NCI-H748 treated with DMSO at 0.1 percent for 48 hours (cell line): ENCODE measurements at places on chromosomes 16 and 17.

DNA sequence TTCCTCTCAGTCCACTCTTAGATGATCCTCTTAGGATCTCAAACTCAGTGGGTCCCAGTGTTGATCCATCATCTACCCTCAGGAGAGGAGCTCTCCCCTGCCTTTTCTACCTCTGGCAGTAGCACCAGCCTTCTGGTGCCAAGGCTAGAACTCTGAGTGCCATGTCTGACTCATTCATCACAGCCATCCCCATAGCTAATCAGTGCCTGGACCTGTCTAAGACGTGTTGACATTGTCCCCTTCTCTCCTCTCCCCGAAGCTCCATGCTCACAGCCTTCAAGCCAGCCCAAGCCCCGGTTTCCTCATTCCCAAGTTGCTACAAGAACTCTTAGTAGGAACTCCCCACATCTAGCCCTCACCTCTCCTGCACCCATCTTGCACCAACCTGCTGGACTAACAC lies 73.5 kb upstream of the GRIN2A start:
- no peak for DNase-seq

DNA sequence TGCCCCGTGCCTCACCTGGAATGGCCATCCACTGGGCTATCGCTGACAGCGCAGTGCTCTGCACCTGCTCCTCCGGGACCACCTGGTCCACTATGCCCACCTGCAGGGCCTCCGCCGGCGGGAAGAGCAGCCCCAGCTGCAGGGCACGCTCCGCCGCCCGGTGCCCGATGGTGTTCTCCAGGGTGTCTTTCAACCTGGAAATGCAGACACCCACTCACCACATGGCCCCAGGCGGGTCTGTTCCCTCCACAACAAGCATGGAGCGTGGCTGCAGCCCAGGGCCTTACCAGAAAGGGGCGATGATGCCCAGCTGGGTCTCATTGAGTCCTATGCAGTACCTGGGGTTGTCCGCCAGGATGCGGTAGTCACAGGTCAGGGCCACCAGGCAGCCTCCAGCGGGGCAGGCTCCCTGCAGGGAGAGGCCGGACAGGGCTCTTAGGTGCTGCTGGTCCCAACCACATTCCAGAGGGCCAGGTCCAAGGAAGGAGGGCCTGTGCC lies 6.8 kb downstream of the DNASE1L2 start:
- DNase-seq: no peak

GRCh38 chr16:4426021-4426684 lies 485 bp downstream of the DNAJA3 start:
- no peak for DNase-seq

- DNase-seq: no peak
Observed at GRCh38 chr16:10611825-10612342, 31.5 kb upstream of the EMP2 start.

GRCh38 chr16:57316390-57317017 lies 32.0 kb upstream of the PLLP start:
- no peak for DNase-seq

DNA sequence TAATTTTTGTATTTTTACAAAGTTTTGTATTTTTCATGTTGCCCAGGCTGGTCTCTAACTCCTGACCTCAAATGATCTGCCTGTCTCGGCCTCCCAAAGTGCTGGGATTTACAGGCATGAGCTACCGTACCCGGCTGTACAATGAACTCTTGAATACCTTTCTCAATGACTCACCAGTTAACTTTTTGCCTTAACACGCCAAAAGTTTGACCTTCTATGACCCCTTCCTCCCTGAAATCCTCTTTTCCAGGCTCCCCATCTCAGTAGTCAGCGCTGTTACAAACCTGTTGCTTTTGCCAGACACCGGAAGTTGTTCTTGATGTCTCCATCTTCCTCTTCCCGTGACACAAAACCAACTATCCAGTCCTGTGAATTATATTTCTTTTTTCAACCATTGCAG lies 158.1 kb upstream of the ASIC2 start:
- no peak for DNase-seq

GRCh38 chr17:8441690-8442089 lies 6.0 kb downstream of the NDEL1 start:
- no peak for DNase-seq

DNA sequence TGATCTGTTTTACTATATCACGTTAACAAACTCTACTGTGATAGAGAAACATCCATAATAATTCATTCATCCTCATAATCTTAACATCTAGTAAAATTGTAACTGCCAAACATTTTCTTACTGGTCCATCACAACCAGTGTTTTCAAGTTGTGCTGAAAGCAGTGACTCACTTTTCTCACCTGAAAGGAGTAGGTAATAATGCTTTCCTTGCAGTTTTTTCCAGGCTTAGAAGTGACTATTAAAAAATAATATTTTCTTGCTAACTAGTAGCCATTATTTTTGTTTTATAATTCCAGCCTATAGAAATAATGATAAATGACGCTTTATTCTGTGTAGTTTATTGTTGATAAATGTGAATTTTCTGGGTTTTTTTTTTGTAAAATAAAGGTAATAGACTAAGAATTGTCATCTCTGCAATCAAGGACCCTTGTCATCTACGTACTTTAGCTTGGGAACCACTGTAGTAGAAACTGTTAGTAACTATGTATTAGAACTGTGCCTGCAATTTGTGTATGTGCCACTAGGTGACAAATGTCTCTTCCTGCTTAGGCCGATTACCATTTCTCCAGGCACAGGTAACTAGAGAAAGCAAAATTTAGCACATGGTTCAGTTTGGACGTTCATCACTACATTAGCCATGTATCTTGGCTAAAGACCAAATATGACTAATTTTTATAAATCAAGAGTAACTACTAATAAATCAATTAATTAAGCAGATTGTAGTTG lies 409.4 kb upstream of the ERCC4 start:
- no peak for DNase-seq

GRCh38 chr17:43637563-43638323 lies 24.0 kb downstream of the MEOX1 start:
- DNase-seq: no peak
